ENCODE measurements at places on chromosomes 7 and 10.

DNA sequence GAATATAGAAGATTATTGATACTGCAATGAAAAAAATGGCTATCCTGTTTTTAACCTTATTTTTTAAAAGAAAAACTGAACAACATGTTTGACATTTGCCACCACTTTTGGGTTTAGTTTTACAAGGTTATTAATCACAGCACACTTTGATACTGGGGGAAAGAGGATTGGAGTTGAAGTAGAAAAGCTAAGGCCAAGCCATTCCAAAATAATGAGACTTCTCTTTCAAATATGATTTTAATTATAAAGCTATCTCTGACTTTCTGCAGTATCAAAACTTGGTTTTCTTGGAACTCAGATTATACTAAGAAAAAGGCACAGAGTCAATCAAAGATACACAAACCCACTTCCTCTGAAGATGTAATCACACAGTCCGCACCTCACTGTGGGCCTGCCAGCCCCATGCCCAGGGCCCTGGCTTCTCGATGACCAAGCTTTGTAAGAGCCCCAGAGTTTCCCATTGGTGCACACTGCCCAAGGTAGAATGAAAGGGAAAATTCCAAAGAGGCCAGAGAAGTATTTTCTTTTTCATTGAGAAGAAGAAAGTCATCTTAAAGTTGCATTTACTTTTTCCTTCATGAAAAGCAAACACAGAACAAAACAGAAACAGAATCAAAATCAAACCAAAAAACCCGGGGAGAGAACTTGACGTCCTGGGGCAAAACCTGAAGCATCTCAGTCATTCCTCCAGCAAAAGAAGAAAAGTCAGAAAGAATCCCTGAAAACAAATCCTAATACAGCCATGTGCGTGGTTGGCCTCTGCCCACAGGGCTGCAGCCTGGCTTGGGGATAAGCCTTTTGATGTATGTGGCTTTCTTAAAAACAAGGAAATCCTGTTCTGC is 187.7 kb upstream of the KLF6 start:
- no peak for DNase-seq

GRCh38 chr7:11835260-11835659 is 3.3 kb upstream of the THSD7A start:
- DNase-seq = no peak

DNA sequence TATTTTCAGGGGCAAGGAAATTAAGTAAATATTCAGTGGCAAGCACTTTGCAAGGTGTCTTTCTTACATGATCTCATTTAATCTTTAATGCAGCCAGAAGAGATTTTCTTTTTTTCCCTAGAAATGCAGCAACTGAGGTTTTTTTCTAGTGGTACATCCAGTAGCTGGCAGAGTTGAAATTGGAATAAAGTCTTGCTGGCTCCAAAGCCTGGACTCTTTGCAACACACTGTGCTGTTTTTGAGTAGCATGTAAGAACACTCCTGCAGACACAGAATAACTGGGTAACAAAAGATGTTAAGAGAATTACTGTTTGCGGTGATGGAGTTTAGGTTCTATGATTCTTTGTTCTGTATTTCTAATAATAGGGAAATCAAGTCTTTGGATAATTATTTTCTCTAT is 123.6 kb downstream of the PON1 start:
- no peak for DNase-seq

DNA sequence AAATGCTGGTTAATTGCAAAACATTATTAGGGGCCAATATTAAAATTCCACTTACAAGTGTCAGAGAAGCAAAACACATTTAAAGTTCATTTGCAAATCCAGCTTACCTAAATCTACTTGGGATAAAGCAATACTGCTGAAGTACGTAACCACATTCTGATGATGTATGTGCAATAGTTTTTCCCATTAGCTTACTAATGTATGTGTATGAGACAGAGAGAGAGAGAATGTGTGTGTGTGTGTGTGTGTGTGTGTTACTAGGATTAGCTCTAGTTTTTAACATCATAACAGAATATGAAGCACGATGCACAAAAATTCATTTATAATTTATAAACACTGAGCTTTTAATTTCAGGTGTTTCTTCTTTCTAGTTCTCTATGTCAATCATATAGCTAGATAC is 1074.2 kb upstream of the C7orf33 start:
- no peak for DNase-seq

- no peak for DNase-seq
Observed at GRCh38 chr10:34815185-34816084, at the start of gene PARD3. TSS of gene PARD3 (minus strand) at chr10:34815296. CDS start at chr10:34814995, 301 bp downstream.

DNA sequence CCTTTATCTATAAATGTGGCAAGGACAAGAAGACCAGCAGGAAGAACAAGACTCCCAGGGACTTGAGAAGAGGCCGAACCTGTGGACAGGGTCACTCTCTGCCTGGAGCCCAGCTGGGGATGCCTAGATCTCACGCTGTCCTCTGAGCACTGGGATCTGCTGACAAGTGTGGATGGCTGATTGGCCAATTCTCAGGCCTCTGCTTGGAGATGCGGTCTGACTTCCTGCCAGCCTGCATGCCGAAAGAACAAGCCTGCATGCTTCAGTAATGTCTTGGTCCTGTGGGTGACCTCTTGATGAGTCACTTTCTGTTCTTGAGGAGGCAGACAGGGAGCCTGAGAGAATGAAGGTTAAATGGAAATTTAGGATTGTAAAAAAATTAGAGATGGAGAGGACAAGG is 84.7 kb downstream of the TMEM178B start:
- no peak for DNase-seq

DNA sequence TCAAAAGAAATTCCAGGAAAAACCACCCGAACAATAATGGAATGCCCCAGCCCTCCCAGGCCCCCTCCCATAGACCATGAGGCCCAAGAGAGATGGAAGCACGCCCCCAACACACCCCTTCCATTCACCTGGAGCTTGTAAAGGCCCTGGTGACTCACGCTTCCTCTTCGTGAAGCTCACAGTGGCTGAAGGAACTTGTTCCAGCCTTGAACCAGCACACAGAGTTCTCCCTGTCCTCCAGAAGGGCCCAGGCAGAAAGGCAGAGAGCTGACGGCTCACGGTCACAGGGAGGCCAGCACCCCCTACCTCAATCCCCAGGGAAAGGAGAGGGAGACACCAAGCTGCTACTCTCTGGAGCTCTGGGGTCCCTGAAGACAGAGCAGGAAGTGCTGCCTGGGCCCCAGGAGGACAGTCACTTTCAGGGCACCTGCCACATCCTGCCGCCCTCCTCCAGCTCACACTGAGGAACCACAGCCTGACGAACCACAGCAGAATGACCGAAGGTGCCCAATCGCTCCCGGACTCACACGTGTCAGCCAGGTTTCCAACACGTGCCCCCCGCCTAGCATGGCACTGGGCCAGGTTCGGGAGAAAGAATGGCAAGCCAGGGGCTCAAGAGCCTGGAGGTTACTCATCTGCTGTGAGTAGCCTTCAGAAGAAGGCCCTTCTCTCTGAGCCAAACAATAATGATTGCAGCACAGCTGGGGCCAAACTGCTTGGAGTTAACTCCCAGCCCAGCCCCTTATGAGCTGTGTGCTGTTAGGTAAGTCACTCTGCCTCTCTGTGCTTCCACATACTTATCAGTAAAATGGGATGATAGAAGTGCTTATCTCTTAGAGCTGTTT is 52.8 kb downstream of the DLG5 start:
- peak; percentile 24 for DNase-seq

DNA sequence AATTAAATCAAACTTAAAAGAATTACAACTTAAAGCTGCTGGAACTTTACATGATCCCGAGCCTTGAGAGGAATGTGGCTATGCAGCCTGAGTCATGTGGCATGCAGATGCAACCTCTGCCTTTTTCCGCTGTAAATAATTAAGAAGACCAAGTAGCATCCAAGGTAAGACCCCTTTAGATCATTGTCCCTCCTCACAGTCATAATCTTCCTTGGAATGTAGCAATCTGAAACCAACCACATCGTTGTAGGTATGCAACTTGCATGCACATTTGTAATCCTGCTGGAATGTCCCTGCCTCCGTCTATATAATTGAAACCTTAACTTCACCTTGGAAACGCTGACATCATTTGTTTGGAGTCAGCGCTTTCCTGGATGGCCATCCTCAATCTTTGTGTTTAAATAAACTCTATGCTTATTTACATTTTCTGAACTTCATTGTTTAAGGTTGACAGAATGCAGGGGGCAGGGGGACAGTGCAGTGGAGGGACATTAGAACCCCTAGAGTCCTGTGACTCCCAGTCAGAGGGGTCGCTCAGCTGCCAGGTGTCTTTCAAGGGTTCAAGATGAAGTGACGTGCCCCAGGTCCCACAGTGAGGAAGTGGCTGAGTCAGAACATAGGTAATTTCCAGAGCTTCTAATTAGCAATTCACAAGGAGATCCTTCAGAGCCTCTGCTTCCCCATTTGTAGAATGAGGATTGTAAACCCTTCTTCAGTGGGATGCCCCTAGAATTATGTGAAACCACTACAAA is 110.7 kb downstream of the RALA start:
- DNase-seq = no peak

DNA sequence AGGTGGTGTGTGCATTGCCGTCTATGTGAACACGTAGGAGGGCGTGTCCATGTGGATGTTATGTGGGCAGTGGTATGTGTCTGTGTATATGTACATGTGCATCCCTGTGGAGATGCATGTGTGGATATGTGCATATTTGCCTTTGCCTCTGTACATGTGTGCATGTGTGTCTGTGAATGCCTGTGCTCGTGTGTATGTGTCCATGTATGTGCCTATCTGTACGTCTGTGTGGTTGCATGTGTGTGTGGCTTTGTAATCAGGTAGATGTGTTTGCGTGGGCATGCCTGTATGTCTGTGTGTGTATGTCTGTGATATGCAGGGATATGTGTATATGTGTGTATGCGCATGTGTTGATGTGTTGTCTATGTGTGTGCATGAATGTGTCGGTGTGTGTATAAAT is 19.7 kb downstream of the ADCY1 start:
- DNase-seq = no peak

GRCh38 chr7:26011039-26011696 is 140.8 kb upstream of the NFE2L3 start:
- no peak for DNase-seq

GRCh38 chr10:114405011-114405350 is 679 bp upstream of the AFAP1L2 start:
- no peak for DNase-seq

- no peak for DNase-seq
Observed at GRCh38 chr7:152759949-152760853, 649 bp downstream of the ACTR3B start.

- DNase-seq = no peak
Observed at GRCh38 chr10:69101451-69102095, 13.7 kb downstream of the SRGN start.

GRCh38 chr10:116654816-116655215 is 34.1 kb downstream of the PNLIPRP2 start:
- DNase-seq = no peak

DNA sequence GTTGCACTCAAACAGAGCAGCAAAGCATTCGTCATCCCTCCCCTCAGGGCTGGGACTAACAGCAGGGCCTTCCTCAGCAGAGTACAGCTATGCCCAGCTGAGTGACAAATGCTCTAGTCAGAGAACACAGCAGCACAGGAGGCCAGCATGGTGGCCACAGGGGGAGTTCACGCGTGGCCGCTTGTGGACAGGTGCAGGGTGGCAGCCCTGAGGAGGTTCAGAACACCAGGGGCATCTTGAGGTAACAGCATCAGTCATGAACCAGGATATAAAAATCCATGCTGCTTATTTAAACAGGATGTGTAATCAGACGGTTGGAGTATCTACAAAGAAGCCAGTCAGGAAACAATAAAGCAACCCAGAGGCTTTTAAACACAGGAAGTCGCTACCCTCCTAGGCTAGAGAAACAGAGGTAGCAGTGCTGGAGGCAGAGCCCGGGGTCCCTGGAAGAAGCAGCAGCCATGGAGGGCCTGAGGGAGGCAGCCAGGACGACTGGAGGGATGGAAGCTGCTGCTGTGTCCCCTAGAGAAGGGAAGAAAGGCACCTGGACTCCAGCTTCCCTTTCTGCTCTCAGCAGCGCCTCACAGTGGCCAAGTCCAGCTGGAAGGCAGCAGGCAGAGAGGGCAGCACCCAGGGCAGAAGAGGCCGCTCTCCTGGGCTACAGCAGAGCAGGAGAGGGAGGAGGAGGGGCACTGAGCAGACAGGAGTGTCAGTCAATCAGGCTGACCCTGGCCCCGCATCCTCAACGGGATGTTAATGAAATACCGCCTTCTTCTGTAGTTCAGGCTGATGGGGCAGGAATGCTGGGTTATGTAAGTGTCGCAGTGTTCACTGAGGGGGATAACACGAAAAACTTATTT is 70.8 kb upstream of the UCN3 start:
- DNase-seq = peak; percentile 13

- no peak for DNase-seq
Observed at GRCh38 chr7:343227-343822, 53.4 kb downstream of the FOXL3 start.

- DNase-seq = no peak
Observed at GRCh38 chr7:137904833-137905232, 58.1 kb upstream of the DGKI start.

DNA sequence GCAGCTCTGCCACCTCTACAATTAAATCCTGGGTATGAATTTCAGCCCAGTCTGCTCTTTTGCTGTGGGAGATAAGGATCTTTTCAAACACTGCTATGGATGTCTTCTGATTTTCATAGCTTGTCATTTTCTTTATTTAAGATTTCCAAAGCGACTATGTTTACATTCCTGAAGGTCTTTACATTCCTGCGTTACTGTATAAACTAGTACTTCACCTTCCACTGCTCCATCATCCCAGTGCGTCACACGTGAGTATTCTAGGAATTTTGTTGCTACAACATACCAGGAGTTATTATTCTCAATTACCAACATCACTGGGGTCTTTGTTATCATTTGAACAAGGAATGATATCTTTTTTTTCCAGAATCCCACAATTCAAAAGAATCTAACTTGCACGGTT is 944.7 kb downstream of the SORCS3 start:
- no peak for DNase-seq

GRCh38 chr10:66519616-66520015 is 406.2 kb upstream of the LRRTM3 start:
- no peak for DNase-seq

- DNase-seq = no peak
Observed at GRCh38 chr7:5423306-5423975, at the start of gene TNRC18. TSS of gene TNRC18 (minus strand) at chr7:5423834. CDS start at chr7:5421246, 2,588 bp downstream.

- no peak for DNase-seq
Observed at GRCh38 chr7:91995391-91996105, 54.9 kb downstream of the AKAP9 start.

DNA sequence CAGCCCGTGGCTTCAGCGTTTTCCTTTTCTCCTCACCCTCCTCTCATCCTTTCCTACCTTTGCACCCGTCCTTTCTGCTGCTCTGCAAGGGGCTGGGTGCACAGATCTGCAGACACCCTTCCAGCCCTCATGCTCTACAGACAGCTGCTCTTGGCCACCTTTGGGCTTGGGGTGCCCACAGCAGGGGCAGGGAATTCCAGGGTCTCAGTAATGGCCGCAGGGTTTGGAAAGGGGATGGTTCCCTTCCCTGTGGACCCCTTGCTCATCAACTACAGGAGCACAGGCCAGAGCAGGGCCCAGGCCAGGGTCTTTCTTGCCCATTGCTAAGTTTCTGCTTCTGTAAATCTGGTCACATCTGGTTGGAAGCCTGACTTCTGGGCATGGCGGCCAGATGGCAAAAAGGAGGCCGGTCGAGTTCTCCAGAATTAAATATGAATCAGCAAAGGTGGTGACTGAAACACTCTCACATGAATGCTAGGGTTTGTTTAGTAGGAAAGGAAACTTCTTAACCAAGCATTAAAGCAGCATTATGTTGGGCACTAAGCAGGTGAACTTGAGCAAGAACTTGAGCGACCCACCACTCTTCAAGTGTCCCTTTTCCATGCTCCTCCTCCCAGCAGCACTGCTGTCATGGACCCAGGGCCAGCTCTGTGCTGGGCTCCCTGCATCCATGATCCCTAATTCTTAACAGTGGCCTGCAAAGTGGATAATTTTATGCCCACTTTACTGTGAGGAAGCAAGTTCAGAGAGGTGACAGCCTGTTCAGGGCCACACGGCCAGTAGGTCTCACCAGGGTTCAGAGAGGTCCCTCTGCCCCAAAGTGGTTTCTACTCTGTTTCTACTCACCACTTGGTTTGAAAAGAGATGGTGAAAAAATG is 1.5 kb downstream of the ECHDC3 start:
- DNase-seq = no peak
